ENCODE measurements at places on chromosomes 1 and 21.

DNA sequence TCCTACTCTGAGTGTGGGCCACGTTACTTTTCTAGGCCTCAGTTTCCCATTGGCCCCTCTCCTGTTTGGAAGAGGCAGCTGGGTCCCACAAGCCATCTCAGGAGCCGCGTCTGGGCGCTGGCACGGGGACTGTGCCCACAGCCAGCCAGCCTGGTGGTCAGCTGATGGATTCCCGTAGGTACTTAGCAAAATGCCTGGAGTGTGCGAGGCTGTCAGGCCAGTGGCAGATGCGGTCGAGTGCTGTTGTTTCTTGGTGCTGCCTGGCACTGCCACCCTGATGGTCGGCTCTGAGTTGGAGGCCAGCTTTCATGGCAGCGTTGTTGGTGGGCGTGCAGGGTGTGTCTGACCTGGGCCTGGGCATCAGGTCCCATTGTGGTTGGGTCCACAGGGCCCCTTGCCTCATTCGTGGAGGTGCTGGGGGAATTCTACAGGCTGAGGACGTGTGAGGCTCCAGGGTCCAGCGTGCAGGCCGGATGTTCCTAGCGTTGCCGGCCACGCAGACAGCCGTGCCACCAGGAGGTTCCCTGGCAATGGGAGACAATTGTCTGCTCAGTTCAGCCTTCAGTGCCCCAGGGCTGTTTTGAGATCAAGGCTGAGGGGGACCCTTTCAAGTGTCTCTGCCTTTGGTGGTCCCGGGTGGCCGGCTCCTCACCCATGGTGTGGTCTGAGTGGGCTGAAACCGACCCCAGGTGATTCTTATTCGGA lies 20.9 kb downstream of the SKI start:
- no peak for DNase-seq

- no peak for DNase-seq
Observed at GRCh38 chr1:76124196-76124595, 49.6 kb downstream of the ST6GALNAC3 start.

DNA sequence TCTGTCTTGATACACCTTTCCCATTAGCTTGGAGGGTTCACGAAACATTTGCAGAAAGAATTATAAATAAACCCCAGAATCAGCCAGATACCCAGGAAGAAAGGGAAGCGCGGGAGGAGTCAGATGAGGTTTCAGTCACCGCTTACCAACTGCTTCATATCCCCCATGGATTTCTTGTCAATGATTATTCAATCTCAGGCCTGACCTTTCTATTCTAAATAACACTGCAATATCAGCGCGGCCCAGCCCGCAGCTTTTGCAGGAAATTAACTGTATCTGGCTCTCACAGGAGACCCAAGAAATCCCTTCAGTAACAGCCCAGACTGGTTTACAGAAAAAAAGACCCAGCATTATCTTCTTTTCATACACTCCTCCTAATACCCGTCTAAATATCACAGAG lies 308.6 kb downstream of the PBX1 start:
- DNase-seq, result no peak

DNA sequence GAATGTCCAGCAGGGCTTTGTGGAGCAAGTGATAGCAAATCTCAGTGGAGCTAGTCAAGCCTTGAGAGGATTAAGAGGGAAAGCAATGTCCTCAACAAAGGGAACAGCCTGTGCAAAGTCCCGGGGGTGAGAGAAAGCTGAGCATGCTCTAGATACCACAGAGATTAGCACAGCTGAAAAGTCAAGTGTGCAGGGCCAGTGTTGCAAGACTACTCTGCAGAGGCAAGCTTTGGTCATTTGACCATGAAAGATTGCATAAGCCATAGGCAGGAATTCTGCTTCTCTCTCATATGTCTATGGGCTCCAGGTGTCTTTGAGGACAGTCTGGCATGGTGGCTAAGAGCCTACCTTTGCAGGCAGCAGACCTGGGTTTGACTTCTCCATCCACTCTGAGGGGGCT lies 181.0 kb upstream of the JUN start:
- DNase-seq, result no peak

DNA sequence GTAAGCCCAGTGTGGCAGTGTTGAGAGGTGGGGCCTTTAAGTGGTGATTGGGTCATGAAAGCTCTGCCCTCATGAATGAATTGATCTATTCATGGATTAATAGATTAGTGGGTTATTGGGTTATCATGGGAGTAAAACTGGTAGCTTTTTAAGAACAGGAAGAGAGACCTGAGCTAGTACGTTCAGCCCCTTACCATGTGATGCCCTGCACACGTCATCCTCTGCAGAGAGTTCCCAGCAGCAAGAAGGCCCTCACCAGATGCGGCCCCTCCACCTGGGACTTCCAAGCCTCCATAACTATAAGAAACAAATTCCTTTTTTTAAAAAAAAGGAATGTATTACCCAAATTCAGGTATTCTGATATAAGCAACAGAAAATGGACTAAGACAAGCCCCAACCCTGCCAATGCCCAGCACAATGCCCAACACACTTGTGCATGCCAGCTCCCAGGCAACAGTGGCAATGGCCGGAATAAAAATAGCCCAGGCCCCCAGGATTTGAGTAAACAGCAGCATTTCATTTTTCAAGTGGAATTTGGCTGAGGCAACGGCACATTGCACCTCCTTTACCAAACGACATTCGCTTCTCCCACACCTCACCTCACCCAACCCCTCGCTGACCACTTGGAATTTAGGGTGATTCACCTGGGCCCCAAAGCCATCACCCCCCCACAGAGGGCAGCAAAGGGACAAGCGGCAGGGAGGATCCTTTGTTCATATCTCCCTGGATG lies 215.9 kb downstream of the TOMM20 start:
- DNase-seq, result no peak

DNA sequence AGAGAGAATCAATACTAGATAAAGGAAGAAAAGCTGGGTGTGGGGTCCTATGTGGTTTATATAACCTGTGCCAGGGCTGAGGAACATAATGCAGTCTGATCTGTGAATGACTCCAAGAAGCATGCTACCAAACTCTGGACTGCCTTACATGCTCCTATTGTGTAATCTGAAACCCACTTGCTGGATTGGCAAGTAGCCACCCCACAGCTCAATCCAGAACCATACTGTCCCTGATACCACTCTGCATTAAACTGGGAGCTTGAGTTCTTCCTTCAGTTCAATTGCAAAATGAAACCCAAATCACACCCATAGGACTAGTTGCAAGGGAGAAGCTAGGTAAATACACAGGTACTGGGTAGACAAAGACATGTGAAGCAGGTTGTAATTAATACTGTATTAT lies 115.4 kb upstream of the NEGR1 start:
- no peak for DNase-seq

DNA sequence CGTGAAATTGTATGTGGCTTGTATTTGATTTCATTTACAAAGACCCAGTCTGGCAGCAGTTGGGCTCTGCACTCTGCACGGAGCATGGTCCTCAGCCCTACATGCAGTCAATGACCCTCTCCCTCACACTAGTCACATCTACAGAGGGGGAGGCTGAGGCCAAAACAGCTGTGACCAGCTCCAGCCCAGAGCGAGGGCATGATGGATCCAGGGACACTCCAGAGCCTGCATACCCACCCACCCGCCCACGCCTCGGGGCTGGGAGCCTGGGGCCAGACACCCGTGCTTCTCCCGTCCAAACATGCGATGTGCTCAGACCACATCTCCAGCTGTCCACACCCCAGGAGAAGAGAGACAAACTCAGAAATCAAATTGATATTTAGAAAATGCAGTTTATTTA lies 14.0 kb upstream of the PRDM16 start:
- DNase-seq, result no peak

DNA sequence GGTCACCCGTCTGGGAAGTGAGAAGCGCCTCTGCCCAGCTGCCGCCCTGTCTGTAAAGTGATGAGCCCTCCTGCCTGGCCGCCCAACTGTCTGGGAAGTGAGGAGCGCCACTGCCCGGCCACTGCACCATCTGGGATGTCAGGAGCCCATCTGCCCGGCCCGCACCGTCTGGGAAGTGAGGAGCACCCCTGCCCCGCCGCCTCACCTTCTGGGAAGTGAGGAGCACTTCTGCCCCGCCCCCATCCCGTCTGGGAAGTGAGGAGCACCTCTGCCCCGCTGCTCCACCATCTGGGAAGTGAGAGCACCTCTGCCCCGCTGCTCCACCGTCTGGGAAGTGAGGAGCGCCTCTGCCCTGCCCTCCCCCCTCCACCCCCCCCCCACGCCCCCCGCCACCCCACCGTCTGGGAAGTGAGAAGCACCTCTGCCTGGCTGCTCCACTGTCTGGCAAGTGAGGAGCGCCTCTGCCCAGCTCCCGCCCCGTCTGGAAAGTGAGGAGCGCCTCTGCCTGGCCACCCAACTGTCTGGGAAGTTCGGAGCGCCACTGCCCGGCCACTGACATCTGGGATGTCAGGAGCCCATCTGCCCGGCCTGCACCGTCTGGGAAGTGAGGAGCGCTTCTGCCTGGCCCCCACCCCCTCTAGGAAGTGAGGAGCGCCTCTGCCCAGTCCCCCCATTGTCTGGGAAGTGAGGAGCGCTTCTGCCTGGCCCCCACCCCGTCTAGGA lies 4.5 kb upstream of the ZZZ3 start:
- DNase-seq, result no peak

- DNase-seq, result no peak
Observed at GRCh38 chr1:197967066-197967465, 49.9 kb downstream of the LHX9 start.

DNA sequence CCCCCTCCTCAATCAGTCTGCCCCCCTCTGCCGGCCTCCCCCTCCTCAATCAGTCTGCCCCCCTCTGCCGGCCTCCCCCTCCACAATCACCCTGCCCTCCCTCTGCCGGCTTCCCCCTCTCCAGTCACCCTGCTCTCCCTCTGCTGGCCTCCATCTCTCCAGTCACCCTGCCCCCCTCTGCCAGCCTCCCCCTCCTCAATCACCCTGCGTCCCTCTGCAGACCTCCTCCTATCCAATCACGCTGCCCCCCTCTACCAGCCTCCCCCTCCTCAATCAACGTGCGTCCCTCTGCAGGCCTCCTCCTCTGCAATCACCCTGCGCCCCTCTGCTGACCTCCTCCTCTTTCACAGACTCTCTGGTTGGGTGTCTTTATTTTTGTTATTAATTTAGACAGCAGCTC lies 11.5 kb upstream of the C1orf198 start:
- DNase-seq, result no peak

GRCh38 chr21:43299441-43300277 lies 127.3 kb downstream of the SIK1 start:
- DNase-seq, result no peak

DNA sequence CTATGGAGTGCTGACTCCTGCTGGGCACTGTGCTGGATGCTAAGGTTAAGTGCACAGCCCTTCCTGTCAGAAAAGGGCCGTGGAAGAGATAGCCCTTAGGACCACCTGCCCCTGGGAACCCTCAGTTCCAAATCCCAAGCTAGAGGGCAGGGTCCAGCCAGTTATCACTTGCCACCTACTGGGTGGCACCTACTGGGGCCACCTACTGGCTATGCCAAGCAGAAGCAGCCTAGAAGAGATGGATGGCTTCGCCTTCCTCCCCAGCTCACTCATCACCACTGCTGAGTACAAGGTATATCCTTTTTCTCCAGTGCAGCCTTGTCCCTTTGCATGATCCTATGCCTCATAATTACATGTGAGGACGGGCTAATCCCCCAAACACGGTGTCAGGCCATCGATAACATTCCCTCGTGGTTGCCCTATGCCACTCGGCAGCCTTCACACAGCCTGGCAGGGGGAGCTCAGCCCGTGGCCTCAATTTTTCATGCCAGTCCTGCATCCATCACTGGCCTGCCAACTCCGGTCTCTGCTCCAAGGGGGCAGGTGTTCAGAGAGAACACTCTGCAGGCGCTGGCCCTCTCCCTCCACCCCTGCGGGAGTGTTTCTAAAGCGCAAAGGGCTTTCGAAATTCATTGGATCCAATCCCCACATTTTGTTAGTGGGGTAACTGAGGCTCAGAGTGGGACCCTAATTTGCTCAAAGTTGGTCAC lies 49.0 kb downstream of the SYT2 start:
- DNase-seq, result no peak
